ENCODE measurements at places on chromosomes 11 and 22.

DNA sequence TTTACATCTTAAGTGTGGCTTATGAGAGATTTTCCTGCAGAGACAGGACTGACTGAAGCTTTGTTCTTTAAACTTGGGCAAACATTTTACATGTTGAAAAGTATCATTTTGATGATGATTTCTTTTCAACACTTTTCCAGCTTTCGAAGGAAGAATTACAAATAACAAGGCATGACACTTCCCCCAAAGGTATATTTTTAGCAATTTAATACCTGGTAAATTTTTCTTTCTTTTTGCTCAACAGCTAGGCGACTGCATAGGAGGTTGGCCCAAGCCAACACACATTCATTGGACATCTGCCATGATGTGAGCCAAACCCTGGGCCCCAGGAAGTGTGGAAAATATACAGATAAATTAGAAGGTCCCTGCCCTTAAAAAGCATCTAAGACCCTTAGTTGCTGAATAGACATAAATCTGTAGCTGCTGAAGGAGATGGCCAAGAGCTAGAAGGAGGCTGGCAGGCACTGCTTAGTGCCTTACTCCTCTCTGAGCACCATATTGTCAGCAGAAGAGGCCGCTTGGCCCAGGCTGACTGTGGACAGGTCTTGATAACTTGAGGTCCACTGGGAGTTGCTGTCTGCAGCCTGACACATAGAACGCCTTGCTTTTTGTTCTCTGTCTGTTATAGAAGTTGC, 53.3 kb upstream of the CD44 start:
- peak; percentile 42 for DNase-seq

DNA sequence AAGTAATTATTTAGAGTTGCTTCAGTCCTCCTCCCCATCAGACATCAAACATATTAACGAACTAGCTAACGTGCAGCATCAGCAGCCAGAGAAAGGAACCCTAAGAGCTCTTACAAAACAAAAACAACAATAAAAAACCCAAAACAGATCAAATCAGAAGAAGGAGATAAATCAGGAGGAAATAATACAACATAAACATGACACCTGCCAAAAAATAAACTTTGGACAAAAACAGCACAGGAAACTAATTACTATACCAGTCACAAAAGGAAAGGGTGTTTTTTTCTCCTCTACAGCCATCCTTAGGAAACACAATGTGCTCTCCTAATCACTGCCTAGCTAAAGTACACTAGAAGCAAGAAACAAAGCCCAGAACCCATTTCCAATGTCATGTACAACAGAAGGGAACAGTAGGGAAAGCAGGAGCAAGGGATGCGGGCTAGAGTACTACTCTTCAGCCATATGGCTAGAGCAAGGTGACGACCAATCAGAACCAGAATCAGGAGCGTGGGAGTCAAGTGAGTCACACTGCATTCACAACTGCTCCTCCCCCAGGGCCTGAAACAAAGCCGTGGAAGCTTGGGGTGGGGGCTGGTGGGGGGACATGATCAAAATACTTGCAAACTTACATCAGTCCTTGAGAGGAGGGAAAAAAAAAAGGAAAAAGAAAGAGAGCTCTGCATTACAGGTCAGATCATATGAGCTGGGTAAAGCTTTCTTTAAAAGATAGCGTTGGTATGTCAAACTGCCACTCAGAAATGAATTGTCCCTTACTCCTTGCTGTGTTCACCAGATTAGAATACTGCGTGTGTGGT, 60.4 kb downstream of the LARGE2 start:
- DNase-seq = peak; percentile 97

DNA sequence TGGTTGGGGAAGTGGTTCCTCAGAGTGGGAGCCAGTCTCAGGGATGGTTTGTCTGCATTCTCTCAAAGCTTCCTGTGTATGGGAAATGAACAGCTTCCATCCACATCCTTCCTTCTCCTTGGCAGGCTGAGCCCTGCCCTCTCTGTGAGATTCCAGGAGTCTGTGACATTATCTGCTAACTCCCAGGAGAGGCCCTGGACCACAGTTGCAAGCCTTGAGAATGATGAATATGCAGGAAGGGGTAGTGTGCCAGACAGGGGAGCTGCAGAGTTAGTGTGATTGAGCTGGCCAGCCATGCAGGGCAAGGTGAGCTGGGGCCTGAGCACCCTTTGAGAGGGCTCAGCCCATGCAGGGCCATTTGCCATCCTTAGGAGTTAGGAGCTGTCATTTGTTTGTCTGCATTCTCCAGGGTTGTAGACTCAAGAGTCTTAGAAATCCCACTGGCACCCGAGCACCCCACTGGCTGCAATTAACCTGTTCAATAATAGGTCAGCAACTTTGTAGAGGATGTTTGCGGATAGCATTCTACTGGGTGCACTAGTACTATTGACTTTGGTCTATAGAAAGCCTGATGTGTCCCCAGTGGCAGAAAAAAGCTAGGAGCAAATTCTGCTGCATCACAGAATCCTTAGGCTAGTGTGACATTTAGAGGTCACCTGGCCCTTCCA, 299.0 kb upstream of the CADM1 start:
- DNase-seq = no peak

GRCh38 chr22:17569971-17570511, 6.7 kb downstream of the SLC25A18 start:
- no peak for DNase-seq

DNA sequence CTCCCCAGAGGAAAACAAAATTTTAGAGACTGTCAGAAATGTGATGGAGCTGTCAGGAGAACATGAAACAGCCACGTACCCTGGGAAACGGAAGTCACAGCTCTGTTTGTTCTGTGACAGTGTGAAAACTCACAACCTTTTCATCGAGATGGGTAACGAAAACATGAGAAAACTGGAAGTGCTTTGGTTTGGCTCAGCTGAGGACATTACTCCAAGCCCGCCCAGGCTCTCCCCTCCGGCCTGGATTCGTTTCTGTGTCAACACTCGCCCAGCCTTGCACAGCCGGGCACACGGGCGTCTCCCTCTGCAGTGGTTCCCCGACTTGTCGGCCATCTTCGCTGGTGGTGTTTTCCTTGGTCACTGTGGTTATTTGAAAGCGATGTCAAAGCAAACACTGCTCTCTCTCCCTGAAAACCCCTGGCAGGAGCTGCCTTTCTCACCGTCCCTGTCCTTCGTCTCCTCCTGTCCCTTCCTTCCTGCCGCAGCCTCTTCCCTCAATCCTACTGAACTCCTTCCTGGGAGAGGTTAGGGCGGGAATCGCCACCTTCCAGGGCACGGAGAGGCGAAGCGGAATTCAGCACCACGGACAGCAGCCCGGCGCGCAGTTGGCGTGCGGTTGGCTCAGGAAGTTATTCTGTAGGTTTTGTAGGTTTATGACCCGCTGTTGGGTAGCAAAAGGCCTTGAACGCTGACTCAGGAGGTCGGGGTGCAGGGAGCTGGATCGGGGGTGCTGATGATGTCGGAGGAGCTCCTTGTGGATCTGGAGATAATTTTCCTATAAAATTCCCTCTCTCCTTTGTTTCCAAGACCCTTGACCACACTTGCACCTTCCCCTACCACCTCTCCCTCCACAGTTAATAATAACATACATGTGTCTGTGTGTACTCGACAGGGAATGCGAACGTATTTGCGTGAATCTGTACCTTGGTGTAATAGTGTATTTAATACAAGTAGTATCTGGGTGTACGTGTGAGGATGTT, 13.1 kb upstream of the RPS19BP1 start:
- peak; percentile 39 for DNase-seq

GRCh38 chr22:49179886-49180682, 647.6 kb downstream of the BRD1 start:
- DNase-seq = no peak

Measured in fibroblast of upper back skin (primary cell).